Fibroblast of lung (primary cell): ENCODE measurements at places on chromosomes 4 and X. TPM values are rescaled to one million over a fixed set of nuclear protein-coding genes. Genes with fewer than 3 reads are reported as not detected.
A peak's percentile ranks its signal among the peaks of the same experiment; 100 is the strongest.

GRCh38 chr4:120053911-120054310 is 12.7 kb downstream of the MAD2L1 start:
- no peak for DNase-seq

DNA sequence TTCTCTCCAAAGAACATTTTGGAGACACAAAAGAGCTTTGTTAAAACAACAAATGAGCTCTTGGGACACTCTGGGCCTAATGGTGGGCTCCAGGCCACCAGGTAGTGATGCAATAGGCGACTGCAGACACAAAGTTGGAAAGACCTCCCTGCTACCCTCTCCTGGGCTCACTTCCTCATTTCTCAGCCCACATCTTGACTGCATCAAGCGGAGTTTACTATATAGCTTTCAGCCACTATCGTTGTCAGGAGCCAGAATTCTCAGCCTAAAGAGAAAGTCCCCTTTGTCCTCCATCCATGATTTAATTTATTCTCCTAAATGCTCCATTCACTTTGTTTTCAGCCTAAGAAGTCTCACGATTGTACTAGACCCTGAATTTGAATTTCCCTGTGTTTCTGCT is 114.9 kb downstream of the EFHC2 start:
- no peak for DNase-seq

GRCh38 chr4:96558466-96558865 is 718.6 kb downstream of the PDHA2 start:
- DNase-seq: no peak

GRCh38 chr4:111937368-111937767 is 207.9 kb upstream of the FAM241A start:
- DNase-seq: peak; percentile 18

- DNase-seq: peak; percentile 65
Observed at GRCh38 chrX:105706041-105706440, 116.3 kb upstream of the NRK start.

DNA sequence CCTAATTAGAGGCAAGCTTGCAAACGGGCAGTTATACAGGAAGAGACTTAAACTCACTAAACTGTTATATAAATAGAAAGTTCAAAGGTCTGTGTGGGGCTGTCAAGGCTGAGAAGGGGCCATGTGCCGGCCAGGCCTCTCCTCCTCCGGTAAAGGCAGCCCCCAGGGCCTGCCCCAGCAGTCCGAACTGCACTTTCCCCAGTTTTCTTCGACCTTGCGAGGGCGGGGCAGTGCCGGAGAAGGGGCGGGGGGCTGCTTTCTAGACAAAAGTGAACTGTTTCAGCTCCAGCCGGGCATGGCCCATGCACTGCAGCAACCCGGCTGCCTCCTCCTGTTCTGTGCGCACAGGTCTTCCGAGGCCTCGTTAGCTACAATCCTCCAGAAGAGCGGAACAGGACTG is 4.1 kb downstream of the AFF2 start:
- no peak for DNase-seq

DNA sequence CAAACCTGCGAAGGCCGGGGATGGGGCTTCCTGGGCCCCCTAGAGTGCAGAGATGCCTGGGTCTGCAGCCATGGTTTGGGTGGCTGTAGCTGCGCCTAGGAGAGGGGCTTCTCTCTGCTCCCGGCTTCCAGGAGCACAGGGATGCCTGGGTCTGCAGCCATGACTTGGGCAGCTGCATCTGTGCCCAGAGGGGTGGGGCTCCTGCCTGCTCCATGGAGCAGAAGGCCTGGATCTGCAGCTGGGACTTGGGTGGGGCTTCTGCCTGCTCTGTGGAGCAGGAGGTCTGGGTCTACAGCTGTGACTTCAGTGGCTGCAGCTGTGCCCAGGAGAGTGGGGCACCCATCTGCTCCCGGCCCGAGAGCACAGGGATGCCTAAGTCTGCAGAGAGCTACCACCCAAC is 20.8 kb downstream of the SPON2 start:
- DNase-seq: no peak

- peak; percentile 74 for DNase-seq
Observed at GRCh38 chr4:181911420-181911819, 331.8 kb upstream of the TENM3 start.

DNA sequence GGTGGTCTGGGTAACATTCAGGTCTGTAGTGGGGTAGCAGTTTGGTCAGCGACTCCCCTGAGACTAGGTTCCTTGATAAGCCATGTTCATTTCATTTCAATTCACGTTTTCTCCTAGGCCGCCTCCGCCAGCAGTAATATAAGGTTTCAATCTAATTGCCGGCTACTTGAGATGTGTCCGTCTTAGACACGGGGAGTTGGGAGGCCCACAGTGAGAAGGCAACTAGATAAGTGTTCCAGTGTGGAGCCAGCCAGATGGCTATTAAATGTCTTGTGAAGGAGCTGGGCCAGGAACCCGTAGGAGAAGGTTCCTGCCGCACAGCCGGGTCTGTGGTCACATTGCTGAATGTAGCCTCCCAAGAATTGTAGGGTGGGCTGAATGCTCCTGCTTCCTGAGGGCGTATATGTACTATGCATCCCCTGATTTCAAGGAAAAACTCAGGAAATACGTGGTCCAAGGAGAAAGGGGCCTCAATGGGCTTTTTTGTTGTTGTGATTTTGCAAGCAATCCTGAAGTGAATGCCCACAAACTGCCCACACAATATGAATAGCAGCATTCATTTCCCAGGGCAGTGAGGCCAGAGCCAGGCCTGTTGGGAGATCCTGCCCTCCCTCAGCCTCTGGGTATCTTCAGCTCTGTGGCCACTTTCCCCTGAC is 220.6 kb upstream of the RPL34 start:
- DNase-seq: no peak

DNA sequence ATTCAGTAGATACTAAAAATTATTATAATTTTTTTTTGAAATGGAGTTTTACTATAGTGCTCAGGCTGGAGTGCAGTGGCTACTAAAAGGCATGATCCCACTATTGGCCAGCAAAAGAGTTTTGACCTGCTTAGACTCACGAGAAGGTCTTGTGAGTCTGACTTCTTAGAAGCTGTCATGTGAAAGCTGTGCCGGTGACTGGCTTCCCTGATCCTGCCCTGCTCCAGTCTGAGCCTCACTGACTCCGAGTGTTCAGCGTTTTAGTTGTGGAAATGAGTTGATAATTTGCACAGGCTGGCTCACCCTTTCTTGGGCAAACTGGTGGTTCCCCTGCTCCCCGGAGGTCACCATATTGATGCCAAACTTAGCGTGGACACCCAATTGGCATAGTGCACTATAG is 16.4 kb upstream of the CXCL8 start:
- DNase-seq: no peak

GRCh38 chr4:101262683-101263082 is 84.6 kb downstream of the PPP3CA start:
- DNase-seq: no peak

DNA sequence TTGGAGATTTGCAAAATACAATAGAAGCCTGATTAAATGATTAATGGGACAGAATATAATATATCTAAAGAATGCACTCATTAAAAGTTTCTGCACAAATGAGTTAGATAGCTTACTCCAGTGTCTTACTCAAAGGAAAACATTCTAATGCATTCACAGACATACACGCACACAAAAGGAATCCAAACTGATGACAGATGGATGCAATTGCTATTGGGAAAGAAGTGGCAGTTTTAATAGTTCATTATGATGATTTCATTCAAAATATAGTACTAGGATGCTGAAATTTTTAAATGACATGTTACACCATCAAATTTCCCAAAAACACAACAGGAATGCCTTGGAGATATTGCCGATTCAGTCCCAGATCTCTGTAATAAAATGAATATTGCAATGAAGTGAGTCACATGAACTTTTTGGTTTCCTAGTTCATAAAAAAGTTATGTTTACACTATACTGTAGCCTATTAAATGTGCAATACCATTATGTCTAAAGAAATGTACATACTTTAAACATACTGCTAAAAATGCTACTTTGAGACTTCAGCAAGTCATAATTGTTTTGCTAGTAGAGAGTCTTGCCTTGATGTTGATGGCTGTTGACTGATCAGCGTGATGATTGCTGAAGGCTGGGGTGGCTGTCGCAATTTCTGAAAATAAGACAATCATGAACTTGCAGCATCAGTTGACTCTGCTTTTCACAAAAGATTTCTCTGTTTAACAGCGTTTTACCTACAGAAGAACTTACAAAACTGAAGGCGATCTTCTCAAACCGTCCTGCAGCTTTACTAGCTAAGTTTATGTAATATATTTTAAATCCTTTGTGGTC is 45.6 kb downstream of the BBS12 start:
- DNase-seq: peak; percentile 89

GRCh38 chrX:64427281-64427680 is 32.0 kb upstream of the MTMR8 start:
- DNase-seq: no peak

DNA sequence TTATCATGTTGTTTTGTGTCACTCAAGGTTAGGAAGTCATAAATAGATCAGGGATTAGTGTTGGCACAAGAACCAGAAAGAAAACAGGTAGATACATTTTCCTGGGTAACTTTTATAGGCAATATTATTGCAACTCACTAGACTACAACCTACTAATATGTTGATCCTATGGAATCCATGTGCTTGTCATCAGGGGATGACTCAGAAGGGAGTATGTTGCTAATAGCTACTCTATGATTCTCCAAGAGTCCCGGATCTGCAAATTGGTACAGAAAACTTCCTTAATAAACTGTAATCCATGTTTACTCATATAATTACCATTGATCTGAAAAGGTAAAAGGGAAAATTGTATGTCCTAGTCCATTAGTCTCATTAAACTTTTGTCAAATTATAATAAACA is 11.7 kb upstream of the GNRHR start:
- DNase-seq: no peak

GRCh38 chrX:105282077-105282476 is 61.6 kb upstream of the TEX13A start:
- DNase-seq: no peak

DNA sequence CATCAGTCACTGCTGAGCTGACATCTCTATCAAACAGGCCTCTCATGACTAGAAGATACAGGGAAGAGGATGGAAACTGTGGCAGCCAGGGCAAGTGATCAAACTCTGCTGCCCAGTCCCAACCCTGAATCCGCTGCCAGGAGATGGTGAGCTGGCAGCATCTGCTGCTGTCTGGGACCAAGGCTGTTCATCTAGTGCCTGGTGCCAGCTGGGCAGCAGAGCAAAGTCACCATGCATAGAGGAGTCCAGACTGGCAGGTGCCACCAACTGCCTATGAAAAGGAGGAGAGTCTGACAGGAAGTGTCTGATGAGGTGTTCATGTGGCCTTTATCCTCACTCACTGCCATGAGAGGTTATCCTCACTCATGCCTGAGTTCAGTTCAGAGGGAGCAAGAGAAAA is 518.9 kb downstream of the MID1IP1 start:
- DNase-seq: no peak

DNA sequence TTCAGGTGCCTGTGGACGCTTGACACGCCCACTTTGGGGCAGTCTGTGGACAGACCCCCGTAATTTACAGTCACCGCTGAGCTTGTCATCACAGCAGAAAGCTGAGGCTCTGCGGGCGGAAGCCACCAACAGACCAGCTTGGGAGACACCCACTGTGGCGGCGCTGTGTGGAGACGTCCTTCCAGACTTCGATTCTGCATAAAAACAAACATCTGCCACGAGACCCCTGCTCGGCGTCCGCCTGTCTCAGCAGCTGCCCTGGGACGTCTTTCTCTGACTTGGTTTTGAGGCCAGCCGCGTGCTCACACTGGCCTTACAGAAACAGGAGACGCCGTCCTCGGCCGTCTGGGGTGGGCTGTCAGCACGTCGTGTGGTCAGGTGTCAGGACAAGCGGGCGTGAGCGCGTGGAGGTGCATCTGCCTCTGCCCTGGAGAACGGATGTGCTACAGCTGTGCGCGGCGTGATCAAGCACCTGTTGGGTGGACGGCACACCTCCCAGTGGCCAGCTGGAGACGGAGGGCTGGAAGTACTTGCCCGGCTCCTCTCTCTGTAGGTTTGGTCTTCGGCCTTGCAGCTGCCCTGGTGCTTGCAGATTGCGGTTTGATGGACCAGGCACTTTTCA is 37.5 kb downstream of the PIGG start:
- no peak for DNase-seq

DNA sequence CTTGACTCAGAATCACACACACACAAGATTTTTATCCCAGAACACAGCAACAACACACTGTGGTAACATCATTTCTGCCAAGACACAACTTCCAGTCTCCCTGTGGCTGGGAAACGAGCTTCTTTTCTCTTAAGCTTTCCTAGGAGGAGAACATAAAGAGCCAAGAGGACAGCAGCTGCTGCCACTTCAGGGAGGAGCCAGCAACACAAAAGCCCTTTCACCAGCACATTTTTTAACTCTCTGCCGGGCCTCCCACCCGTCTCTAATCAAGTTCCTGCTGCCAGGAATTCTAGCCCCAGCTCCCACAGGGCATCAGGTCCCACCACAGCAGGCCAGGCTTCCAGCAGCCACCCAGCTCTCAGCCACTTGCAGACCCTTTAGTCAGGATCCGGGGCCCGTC is 22.4 kb downstream of the FAT1 start:
- peak; percentile 86 for DNase-seq

- no peak for DNase-seq
Observed at GRCh38 chrX:7252013-7252610, 104.2 kb upstream of the PUDP start.

GRCh38 chr4:113209652-113210320 is 160.3 kb downstream of the ANK2 start:
- no peak for DNase-seq

DNA sequence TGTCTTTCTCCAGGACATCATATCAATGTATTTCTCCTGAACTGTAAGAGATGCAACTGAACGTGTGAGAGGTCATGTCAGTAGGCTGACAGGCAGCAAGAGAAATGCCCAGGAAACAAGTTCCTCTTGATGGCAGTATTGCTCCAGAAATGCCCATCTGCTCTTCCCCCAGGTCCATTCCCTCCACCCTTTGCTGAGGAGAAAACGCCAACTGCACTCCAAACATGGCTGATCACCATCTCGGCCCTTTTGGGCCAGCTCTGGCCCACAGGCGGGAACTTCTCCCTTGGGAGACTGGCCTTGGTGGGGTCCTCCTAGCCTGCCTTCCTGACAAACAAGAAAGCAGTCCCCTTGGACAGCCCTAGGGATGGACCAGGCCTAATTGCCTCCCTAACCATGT is 276.5 kb upstream of the AGTR2 start:
- DNase-seq: peak; percentile 9

CXCL1 gene
- total RNA-seq: 1.5 and 2.3 TPM in 2 replicates

RLIM gene
- total RNA-seq: 46.2 and 57.0 TPM in 2 replicates

ADH1C gene
- total RNA-seq: 0.77 and 0.83 TPM in 2 replicates

GAB3 gene
- total RNA-seq: 4.1 and 6.4 TPM in 2 replicates

MAGEA8 gene
- not detected in 2 replicates for total RNA-seq

CCDC158 gene
- 1.3 and 1.5 TPM in 2 replicates for total RNA-seq

PLK4 gene
- total RNA-seq: 1.3 and 5.9 TPM in 2 replicates

TMPRSS11B gene
- total RNA-seq: not detected in 2 replicates

PRR32 gene
- total RNA-seq: not detected in 2 replicates

GABRE gene
- 3.8 and 23.1 TPM in 2 replicates for total RNA-seq

GAGE12H gene
- not detected in 2 replicates for total RNA-seq

F11 gene
- total RNA-seq: not detected in 2 replicates
